Stimulated activated naive CD8-positive, alpha-beta T cell treated with anti-CD3 and anti-CD28 coated beads, Interleukin-15, Interleukin-2, amounts not matched to agents 100 U/mL and 50 U/mL, for 24 hours (primary cell): ENCODE measurements at places on chromosomes 3 and 15.

GRCh38 chr15:89186803-89187202 is 34.6 kb downstream of the RLBP1 start:
- no peak for DNase-seq

DNA sequence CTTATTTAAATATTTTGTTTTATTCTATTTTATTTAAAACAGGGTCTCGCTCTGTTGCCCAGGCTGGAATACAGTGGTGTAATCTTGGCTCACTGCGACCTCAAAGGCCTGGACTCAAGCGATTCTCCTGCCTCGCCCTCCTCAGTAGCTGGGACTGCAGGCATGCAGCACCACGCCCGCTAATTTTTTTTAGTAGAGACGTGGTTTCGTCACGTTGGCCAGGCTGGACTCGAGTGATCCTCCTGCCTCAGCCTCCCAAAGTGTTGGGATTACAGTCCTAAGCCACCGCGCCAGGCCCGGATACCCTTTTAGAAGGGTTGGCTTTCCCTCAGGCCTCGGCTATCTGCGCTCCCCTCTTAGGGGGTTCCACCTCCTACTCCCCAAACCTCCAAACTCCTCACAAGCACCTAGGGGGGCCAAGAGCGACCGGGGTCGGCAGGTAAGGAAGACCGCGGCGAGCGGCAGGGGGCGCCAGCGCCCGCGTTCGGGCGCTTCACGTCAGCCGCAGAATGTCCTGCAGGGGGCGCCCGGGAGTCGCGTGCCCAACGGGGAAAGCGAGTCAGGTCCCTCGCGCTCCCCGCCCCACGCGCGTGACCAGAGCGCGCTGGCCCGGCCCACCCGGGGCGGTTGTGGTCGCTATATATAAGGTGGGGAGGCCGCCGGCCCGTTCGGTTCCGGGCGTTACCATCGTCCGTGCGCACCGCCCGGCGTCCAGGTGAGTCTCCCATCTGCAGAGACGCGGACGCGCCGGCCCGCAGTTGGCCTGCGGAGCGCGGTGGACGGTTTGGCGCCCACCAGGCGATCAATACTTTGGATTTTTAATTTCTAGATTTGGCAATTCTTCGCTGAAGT is 51.8 kb upstream of the GATM start:
- DNase-seq = peak; percentile 92

DNA sequence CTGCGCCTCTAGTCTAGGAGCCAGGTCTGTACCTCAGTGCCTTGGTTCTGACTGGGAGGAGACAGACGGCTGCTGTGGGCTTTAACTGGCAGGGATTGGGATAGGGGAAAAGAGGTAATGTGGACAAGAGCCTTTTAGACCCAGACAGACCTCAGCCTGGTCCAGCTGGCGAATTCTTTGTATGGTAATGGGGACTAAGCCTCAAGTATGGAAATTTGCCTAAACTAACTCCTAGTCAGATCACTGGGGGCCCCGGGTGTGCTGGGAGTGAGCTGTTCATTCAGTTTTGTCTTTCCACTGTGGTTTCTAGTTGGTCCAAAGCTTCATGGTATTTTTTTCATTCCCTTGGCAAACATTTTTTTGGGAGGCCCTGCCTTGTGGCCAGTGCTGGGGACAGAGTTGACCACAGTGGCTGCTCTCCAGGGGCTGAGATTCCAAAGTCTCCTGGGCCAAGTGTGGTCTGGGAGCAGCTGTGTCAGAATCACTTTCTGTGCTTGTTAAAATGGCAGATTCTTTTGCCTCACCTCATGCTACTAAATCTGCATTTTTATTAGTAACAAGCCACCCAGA is 261.4 kb upstream of the C2CD4B start:
- no peak for DNase-seq

GRCh38 chr3:28547677-28548076 is 199.1 kb upstream of the AZI2 start:
- no peak for DNase-seq

DNA sequence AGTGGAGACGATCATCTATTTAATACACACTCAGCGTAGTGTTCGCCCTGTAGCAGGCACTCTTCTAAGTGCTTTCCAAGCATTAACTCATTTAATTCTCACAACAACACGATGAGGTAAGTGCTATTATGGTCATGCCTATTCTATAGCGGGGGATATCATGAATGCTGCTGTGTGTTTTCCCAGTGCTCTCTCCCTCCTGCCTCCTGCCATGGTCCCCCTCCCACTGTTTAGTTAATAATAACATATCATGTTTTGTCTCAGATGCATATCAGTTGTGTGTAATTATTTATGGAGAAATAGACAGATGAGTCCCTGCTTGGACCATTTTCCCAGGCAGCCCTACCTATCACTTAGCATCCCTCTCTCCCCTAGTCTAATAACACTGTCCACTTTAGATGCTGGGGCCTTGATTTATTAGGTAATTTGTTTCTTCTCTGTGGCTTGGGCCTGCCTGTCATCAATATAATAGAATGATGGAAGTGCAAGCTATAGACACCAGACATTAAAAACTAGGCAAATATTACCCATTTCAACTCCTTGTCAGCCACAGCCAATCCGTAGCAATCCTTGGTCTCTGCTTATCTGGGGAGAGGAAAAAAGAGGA is 122.9 kb upstream of the TLE3 start:
- no peak for DNase-seq

GRCh38 chr15:40911141-40911540 is 16.9 kb downstream of the VPS18 start:
- DNase-seq = no peak

DNA sequence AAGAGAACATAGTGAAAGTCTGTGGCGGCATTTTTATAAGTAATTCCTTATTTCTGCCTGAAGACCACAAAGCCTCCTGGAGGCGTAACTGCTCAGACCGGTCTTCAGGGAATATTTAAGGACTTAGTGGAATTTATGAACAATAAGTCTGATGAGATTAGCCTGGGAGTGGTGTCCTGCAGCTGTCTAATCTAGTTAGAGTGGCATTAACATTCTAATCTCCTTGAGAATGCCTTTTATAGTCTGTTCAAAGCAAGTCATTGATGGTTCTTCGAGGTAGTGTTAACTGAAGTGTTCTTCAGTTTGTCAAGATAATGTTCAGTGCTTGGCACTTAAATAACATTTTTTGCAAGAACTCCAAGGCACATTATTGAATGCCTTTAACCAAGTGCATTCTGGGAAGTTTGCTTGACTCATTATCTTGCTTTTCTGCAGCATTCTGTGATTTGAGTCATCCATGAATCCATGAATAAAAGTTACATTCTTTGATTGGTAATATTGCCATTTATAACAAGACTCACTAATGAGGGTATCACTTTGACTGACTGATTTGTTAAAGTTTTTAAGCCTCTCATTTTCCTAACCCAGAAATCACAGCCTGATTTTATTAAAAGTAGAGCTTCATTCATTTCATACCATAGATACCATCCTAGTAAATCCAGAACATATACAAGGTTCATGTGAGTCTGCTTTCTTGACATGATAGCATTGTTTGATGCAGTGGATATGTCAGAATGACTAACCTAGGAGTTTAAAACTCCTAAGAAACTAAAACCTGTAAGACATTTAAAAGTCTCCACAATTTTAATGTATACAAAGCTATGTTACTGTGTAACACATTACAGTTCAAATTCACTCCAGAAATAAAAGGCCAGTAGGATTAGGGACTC is 12.5 kb downstream of the RBM5 start:
- no peak for DNase-seq

- DNase-seq = no peak
Observed at GRCh38 chr15:79450648-79451047, 18.5 kb downstream of the MINAR1 start.

DNA sequence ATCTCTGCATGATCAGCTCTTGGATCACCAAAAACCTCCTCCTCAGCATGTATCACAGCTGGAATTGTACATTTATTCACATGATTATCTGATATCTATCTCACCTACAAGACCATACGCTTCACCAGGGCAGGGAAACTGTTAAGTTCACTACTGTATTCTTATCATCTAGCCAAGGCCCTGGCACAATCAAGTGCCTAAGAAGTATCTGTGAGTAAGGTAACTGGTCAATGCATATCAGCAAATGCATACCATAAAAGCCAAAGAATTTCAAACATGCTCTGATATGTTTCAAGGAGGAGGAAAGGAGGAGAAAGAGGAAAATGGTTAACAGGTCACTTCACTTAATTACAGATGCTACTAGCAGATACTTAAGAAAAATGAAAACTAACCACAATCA is 158.4 kb downstream of the LIPC start:
- no peak for DNase-seq

- DNase-seq = no peak
Observed at GRCh38 chr15:93831641-93832040, 399.7 kb upstream of the MCTP2 start.

DNA sequence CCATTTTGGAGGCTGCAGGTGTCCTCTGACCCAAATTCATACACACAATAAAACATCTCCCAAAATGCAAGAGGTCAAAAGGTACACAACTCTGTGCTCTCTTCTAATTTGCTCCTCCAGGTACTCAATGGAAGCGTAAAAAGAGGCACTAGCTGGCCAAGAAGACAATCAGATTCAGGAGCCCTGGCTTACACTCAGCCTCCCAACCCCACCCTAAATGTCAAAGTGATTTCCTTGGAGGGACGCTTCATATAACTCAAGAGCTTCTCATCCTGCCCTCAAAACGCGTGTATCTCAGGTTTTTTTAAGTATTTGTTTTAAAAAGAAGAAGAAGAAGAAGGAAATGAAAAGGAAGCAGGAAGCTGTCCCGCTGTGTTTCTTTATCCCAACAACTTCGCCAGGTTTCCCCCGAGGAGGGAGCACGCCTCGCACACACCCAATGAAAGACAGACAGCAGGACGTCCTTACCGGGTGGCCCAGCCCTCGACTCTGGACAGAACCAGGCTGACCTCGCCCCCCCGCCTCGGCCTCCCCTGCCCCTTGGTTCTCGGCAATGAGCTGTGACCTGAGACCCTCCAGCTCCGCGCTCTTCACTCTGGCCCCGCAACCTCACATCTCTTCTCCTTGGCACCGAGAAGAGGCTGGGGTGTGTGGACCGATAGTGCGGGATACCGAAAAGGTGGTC is 620.7 kb upstream of the ZNF385D start:
- DNase-seq = no peak

DNA sequence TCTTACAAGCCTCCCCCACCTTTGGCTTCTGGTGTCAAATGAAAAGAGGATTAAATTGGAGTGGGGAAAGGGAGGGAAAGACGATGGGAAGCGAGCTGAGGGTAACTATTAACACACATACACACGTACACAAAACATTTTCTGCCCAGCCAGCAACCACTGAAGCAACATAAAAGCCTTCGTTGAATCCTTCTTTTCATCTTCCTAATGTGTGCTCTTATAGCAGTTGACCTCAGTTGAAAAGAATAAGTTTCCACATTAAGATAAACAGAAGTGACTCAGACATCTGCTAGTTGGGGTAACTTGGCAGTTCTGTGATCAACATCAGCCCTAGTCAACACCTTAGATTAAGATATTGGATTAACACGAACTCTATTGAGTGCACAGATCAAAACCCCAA is 558.5 kb downstream of the MECOM start:
- no peak for DNase-seq

DNA sequence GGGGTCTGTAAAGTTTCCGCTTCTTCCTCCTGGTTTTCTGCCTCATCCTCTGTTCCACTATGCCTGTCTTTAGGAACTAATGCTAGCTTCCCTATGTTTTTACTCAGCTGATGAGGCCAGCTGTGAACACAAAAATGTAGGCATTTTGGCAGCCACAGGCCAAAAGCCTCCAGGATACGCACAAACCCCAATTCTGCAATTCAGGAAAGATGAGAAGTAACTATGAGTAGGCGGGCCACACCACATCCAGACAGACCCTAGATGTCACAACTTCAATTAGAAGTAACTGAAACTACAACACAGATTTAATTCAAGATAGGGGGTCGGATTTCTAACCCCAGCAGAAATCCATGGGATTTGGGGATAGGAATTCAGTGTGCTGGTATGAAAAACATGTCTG is 11.9 kb downstream of the CA12 start:
- DNase-seq = no peak

- DNase-seq = no peak
Observed at GRCh38 chr3:160668454-160668853, 8.5 kb upstream of the ARL14 start.

DNA sequence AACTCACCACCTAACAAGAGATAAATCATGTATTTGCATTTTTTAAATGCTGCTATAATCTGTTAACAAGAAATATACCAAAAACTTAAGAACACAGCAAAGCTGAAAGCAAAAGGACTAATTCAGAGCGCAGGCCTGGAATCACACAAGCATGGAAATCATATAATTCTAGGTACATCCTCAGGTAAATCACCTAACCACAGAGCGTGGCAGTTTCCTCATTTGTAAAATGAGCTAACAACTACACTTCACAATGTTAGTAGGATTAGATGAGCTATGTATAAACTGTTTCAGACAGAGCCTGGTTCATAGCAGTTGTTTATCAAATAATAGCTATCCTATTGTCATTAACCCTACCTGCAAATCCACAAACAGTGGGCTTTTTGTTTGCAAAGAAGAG is 146.4 kb downstream of the ERC2 start:
- DNase-seq = no peak

DNA sequence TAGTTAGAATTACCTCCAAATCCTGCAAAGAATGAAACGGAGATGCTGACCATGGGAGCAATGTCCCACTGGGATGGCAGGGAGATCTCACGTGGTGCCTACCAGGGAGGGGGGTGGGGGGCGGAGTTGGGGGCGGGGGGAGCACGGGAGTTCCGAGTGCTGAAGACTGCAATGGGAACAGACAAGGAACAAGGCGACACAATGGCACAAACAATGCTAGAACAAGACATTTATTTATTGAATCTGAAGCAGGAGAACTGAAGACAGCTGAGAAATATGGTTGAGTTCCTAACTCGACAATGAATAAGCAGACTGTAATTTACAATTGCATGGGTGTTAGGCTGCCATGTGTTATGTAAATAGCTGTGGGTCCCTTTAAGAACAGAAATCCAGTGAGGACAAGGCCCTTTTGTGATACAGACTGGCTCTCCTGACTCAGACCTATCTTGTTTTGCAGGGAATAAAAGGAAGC is 91.2 kb downstream of the AQP9 start:
- no peak for DNase-seq

- DNase-seq = no peak
Observed at GRCh38 chr15:76942331-76942730, 10.8 kb downstream of the RCN2 start.

- DNase-seq = no peak
Observed at GRCh38 chr3:174202561-174202960, 656.6 kb upstream of the NAALADL2 start.

DNA sequence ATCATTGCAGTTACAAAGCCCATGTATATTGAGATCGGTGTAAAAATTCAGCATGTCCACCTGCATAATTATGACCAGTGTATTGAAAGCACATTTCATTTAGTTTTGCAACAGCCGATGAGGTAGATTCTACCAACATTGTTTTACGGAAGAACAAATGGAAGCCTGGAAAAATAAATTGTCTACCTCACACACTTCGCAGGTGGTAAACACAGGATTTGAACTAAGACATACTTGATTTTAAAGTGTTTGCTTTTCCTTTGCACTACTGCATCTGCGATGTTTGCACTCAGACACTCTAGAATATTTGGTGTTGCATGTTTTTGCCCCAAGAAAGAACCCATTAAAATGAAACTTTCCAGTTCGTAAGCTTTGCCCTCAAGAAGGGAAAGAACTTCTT is 148.4 kb downstream of the PGPEP1L start:
- DNase-seq = no peak
